Type B pancreatic cell (in vitro differentiated cells): ENCODE measurements at places on chromosomes 5 and 9.

- DNase-seq = no peak
- H3K4me1 ChIP-seq = no peaks in the 10 kb centered on the region
- peaks cover 3% of the 10 kb centered on the region for H3K36me3 ChIP-seq
- H3K27me3 ChIP-seq = no peaks in the 10 kb centered on the region
Measured at GRCh38 chr5:82512025-82512424, 233.9 kb upstream of the RPS23 start.

- no peak overlapping the region for H3K4me3 ChIP-seq
- H3K27me3 ChIP-seq = peaks cover 21% of the 10 kb centered on the region
- H3K36me3 ChIP-seq = no peaks in the 10 kb centered on the region
- no peaks in the 10 kb centered on the region for H3K4me1 ChIP-seq
- DNase-seq = no peak
Measured at GRCh38 chr5:159899067-159900049, 16.9 kb upstream of the ADRA1B start.

- H3K4me1 ChIP-seq = no peaks in the 10 kb centered on the region
- H3K36me3 ChIP-seq = no peaks in the 10 kb centered on the region
Measured at GRCh38 chr9:128792978-128793686, 6.1 kb downstream of the TBC1D13 start.

DNA sequence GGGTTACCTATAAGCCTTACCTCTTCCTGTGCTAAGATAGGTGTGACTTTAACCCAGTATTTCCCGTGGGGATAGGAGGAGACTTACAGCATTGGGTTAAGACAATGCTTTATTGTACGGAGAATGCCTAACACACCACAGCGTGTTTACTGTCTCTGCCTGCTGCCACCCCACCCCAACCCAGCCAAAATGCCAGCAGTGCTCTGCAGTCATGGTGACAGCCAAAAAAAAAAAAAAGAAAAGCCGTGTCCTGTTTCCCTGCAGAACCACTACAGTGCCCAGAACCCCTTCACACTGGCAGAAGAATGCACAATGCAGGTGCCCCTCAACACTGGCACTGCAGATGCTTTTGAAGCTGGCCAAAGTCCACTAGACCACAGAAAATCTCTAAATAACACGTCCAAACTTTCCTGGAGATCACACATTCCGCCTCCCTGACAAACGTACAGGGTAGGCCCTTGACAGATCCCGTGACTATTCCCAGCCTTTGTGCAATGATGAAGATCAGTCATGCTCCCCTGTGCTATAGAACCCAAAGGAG, 102.2 kb downstream of the SERINC5 start:
- DNase-seq = no peak
- H3K4me3 ChIP-seq = no peak overlapping the region
- H3K4me1 ChIP-seq = peaks cover 19% of the 10 kb centered on the region

DNA sequence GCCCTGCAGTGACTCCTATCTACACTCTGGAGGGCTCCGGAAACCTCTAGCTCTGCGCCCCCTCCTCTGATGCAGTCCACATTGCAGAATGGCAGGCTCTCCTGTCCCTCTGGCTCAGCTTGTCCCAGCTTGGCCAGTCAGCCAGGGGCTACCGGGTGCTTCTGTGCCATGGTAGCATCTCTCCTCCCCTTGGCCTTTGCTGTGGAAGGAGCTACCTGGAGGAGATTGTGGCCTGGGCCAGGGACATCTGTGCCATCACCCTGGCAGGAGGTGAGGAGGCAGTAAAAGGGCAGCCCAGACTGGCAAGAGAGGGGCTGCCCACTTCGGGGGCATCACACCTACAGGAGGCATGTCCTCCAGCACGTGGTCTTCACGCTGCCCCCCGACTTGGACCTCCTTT, 38.1 kb upstream of the FCN1 start:
- peak; percentile 47 for DNase-seq
- H3K27me3 ChIP-seq = no peaks in the 10 kb centered on the region
- no peak overlapping the region for H3K4me3 ChIP-seq
- no peaks in the 10 kb centered on the region for H3K36me3 ChIP-seq
- H3K4me1 ChIP-seq = no peaks in the 10 kb centered on the region

DNA sequence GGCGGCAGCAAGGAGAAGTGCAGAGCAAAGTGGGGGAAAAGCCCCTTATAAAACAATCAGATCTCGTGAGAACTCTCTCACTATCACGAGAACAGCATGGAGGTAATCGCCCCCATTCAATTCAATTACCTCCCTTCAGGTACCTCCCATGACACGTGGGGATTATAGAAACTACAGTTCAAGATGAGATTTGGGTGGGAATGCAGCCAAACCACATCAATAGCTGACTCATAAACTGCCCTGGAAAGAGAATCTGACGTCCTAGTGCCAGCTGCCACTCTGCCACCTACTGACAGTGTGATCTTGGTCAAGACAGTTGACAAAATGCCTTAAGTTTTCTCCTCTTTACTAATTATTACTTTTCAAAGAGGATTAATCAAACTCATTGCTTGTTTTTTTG, 128.3 kb downstream of the GPBP1 start:
- no peaks in the 10 kb centered on the region for H3K27me3 ChIP-seq
- peaks cover 30% of the 10 kb centered on the region for H3K4me1 ChIP-seq
- no peaks in the 10 kb centered on the region for H3K36me3 ChIP-seq

DNA sequence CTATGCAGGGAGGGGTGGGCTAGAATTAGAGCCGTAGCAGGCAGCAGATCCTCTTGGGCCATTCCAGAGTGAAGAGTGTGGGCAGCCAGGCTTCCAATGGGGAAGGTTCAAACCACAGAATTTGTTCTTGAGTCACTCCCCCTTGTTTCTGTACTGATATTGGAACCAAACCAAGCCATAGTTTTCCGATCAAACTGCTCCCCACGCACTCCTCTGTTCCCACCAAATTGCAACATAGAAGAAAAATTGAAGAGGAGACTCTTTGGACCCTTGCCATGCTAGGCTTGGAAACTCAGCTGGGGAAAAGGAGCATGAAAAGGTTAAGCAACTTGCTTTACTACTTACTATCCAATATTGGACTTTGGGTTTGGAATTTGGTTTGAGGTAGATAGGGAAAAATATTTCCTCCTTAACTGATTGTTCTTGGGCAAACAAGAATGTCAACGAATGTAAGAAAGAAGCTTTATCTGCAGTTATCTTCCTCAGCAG, 165.8 kb upstream of the NR3C1 start:
- H3K27me3 ChIP-seq = no peaks in the 10 kb centered on the region
- no peak for DNase-seq

- no peak overlapping the region for H3K27ac ChIP-seq
- H3K4me1 ChIP-seq = no peaks in the 10 kb centered on the region
- DNase-seq = no peak
Measured at GRCh38 chr9:123914517-123915196, 15.3 kb downstream of the DENND1A start.

- no peaks in the 10 kb centered on the region for H3K4me1 ChIP-seq
- peaks cover 5% of the 10 kb centered on the region for H3K36me3 ChIP-seq
- H3K4me3 ChIP-seq = no peak overlapping the region
- no peak overlapping the region for H3K27ac ChIP-seq
- DNase-seq = no peak
- H3K27me3 ChIP-seq = no peaks in the 10 kb centered on the region
Measured at GRCh38 chr9:124886866-124887492, 25.0 kb downstream of the ARPC5L start.

DNA sequence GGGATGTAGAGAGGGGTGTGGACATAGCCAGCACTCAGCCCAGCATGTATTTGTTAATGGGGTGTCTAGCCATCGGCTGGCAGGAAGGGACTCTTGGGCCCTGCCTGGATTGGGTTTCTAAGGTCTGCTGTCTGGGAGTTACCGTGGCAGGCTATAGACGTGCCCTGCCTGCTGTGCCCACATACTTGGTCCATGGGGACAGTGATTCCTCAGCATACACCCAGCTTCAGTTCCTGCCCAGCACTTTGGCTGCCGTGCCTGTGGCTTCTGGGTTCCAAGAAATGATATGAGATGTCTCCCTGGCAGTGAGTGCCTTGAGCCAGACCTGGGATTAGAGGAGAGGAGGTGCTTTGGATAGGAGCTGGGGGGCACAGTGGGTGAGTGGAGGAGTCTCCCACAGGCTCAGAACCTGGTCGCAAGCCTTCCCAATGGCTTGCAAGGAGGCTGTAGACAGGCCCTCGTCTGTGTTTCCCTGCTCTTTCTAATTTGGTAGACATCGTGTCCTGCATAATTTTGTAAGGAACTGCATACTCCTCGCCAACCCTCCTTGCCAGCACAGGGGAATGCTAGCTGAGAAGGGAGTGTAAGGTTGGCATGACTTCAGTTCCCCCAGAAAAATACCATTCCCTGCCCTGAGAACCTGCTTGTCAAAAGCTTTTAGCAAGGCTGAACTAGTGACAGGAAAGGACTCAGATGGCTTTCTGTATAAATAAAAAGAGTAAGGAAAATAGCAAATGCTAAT, 287.9 kb downstream of the ZSWIM6 start:
- H3K36me3 ChIP-seq = no peaks in the 10 kb centered on the region
- DNase-seq = no peak
- no peak overlapping the region for H3K4me3 ChIP-seq
- no peak overlapping the region for H3K27ac ChIP-seq

- peaks cover 15% of the 10 kb centered on the region for H3K27me3 ChIP-seq
- no peaks in the 10 kb centered on the region for H3K4me1 ChIP-seq
- no peak for DNase-seq
- no peak overlapping the region for H3K4me3 ChIP-seq
- no peak overlapping the region for H3K27ac ChIP-seq
Measured at GRCh38 chr5:38827525-38827924, 18.3 kb upstream of the OSMR start.

GRCh38 chr5:94469894-94470329, 148.5 kb downstream of the KIAA0825 start:
- H3K36me3 ChIP-seq = no peaks in the 10 kb centered on the region
- H3K27ac ChIP-seq = no peak overlapping the region
- no peaks in the 10 kb centered on the region for H3K27me3 ChIP-seq

DNA sequence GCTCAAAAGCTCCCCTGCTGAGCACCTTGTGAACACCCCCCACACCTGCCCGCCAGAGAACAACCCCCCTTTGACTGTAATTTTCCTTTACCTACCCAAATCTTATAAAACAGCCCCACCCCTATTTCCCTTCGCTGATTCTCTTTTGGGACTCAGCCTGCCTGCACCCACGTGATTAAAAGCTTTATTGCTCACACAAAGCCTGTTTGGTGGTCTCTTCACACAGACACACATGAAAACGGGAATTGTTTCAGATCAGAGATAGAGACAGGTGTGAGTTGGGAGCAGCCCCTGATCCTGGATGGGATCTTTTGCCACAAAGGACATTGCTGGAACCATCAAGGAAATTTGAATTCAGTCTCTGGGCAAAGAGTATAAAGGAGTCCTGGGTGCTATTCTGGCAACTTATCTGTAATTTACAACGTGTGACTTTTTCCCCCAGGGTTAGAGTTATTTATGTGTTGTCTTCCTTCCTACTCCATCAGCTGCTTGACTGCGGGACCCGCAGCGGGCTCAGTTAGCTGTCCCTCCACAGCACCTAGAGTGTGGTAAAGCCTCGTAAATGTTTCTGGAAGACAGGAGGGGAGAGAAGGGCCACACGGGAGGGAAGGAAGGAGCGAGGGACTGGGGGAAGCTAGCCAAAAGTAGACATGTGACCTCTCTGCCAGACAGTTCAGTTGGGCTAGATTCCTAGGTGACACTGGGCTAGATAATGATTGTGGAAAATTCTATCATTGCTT, 437.0 kb downstream of the ZNF608 start:
- no peaks in the 10 kb centered on the region for H3K27me3 ChIP-seq
- peaks cover 3% of the 10 kb centered on the region for H3K4me1 ChIP-seq
- no peak overlapping the region for H3K27ac ChIP-seq
- no peaks in the 10 kb centered on the region for H3K36me3 ChIP-seq
- DNase-seq = no peak

DNA sequence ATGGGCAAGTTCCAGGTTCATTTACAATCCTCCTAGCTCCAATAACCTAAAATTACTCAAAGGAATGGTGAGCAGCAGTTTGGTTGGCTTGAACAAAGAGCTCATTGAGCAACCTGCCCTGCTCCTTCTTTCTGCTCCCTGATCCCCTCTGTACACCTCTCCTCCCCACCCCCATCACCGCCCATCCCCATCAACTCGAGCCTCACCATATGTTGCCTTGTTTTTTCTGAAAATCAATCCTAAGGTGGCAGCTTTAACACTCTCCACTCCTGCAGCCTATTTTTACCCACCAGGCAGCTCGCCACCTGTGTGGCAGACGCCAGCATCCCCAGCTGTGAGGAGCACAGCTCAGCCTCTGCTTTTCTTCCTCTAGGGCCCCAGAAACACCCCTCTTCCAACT, 533.4 kb upstream of the BRINP1 start:
- H3K27me3 ChIP-seq = peaks cover 4% of the 10 kb centered on the region
- H3K4me1 ChIP-seq = no peaks in the 10 kb centered on the region
- no peak overlapping the region for H3K4me3 ChIP-seq
- H3K36me3 ChIP-seq = no peaks in the 10 kb centered on the region
- H3K27ac ChIP-seq = no peak overlapping the region

- H3K36me3 ChIP-seq = peaks cover 30% of the 10 kb centered on the region
- peaks cover 13% of the 10 kb centered on the region for H3K4me1 ChIP-seq
- no peak overlapping the region for H3K27ac ChIP-seq
- H3K4me3 ChIP-seq = no peak overlapping the region
- H3K27me3 ChIP-seq = no peaks in the 10 kb centered on the region
Measured at GRCh38 chr5:119393746-119394145, 37.9 kb downstream of the TNFAIP8 start.

- peaks cover 22% of the 10 kb centered on the region for H3K27me3 ChIP-seq
- H3K4me3 ChIP-seq = no peak overlapping the region
Measured at GRCh38 chr9:113720495-113720894, 155.6 kb upstream of the ZNF618 start.

DNA sequence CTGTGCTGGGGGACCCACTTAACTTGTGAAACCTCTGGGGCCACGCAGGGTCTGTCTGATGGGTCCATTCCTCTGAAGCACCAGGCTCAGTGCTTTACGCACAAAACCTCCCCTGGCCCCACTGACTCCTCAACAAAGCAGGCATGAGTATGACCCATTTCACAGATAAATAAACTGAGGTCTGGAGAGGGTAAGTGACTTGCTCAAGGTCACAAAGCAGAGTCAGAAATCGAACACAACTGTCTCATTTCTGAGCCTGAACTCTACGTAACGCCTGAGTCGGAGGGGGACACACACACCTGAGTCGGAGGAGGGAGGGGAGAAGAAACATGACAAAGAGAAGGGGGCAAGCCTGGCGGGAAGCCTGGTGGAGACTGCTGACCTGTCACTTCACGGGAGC, 48.0 kb upstream of the RAPGEF1 start:
- no peak for DNase-seq
- no peaks in the 10 kb centered on the region for H3K36me3 ChIP-seq
- H3K27ac ChIP-seq = no peak overlapping the region
- no peaks in the 10 kb centered on the region for H3K4me1 ChIP-seq
- H3K27me3 ChIP-seq = peaks cover 67% of the 10 kb centered on the region
- no peak overlapping the region for H3K4me3 ChIP-seq

GRCh38 chr5:54874337-54875021, 110.9 kb downstream of the ESM1 start:
- H3K4me1 ChIP-seq = peaks cover 15% of the 10 kb centered on the region
- no peak overlapping the region for H3K4me3 ChIP-seq
- H3K27me3 ChIP-seq = peaks cover 13% of the 10 kb centered on the region
- no peak for DNase-seq

- no peaks in the 10 kb centered on the region for H3K36me3 ChIP-seq
- H3K27ac ChIP-seq = peak overlapping the region; percentile 99
- peak; percentile 78 for DNase-seq
- H3K4me1 ChIP-seq = peaks cover 20% of the 10 kb centered on the region
- H3K27me3 ChIP-seq = peaks cover 27% of the 10 kb centered on the region
Measured at GRCh38 chr9:69122082-69122548, 52.0 kb upstream of the TJP2 start.

GRCh38 chr9:134656334-134657006, 14.9 kb downstream of the COL5A1 start:
- H3K4me3 ChIP-seq = peak overlapping the region; percentile 10
- H3K36me3 ChIP-seq = peaks cover 3% of the 10 kb centered on the region
- H3K27me3 ChIP-seq = no peaks in the 10 kb centered on the region
- DNase-seq = no peak
- H3K27ac ChIP-seq = no peak overlapping the region
- peaks cover 17% of the 10 kb centered on the region for H3K4me1 ChIP-seq
